ENCODE measurements at places on chromosomes 7 and 10. TPM values are rescaled to one million over a fixed set of nuclear protein-coding genes. Genes with fewer than 3 reads are reported as not detected.

- no peak for DNase-seq
Measured at GRCh38 chr7:11650030-11650429, 182.0 kb downstream of the THSD7A start.

ARF5 gene
- 51.7 TPM for total RNA-seq

CHAT gene
- total RNA-seq, result not detected

DNA sequence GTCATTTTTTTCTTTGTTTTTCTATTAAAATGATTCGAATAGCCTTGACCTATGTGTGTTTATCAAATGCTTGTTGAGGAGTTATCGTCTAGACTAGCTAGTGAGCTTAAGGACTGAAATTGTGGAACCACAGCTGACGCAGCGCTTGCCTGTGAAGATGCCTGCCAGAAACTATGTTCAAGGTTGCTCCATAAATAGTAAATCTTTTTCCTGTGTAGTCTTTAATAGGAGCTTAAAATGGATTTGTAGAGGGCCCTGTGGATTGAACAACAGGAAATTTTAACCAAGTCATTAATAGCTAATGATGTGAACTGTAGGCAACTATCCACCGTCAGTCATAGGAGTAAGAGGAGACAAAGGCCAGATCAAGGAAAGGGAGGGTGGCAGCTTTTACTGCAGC lies 145.1 kb downstream of the GNAI1 start:
- DNase-seq, result no peak

DNA sequence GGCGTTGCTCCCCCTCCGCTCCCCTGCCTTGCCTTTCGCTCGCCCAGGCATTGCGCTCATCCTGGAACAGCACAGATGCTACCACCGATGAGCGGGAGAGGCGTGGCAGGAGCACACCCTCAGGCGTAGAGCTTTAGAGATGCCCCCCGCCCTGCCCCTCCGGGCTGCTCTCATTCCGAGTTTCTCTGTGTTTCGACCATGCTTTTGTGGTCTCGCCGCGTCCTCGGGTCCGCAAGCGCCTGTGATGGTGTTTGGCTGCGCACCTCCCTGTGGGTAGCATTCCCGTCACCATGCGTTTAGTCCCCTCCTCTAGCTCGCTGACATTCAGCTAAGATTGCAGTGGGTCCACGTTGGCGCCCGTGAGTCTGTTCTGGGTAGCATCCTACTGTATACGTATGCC lies 18.7 kb downstream of the NOM1 start:
- DNase-seq, result no peak

GRCh38 chr10:67141300-67141699 lies 215.5 kb downstream of the LRRTM3 start:
- DNase-seq, result no peak

PIK3AP1 gene
- 197 TPM for total RNA-seq

NUTM2A gene
- not detected for total RNA-seq

PVRIG gene
- 0.17 TPM for total RNA-seq
